ENCODE measurements at places on chromosomes 5 and 9.

DNA sequence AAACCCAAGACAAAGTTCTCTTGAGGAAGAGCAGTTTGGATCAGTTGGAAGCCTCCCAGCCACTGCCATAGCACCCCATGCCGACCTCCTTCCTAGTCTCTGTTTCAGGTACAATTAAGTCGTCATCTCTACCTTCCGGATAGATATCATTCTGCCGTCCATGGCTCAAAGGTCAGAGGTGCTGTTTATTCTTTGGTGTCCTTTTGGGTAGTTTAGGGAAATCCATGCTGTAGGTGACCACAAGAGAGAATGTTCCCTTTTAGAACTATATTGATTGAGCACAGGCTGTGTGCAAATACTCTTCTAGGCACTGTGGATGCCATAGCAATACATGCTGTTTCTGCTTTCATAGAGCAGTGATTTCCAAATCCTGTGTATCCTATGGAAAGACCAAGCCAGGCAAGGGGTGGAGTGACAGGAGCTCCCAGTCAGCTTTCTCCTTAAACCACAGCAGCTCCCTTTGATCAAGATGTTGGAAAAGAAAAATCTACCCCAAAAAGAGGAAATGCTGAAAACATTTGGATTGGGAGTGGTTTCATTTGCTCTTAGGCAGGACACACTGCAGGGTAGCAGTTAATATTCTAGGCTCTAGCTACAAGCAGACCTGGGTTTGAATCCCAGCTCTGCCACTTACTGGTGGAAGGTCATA lies 127.9 kb downstream of the PALM2AKAP2 start:
- H3K4me3 ChIP-seq: no peak overlapping the region
- DNase-seq: no peak
- H3K4me1 ChIP-seq: peaks cover 10% of the 10 kb centered on the region

DNA sequence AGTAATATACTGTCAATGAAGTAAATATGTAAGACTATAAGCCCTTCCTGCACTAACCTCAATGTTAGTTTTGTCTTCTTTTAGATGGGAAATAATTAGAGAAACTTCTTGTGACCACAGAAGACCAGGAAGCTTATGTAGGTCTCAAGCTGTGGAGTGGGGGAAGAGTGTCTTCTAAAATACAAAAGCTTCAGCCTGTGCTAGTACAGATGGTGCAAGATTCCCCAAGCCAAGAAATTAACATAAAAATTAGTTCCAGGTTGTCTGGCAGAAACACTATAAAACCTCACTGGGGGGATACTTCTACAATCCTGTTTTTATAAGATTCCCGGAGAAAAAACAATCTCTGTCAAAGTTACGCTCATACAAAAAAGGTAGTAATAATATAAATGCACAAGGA lies 103.6 kb downstream of the FNBP1 start:
- DNase-seq: no peak
- H3K27ac ChIP-seq: no peak overlapping the region

- H3K36me3 ChIP-seq: no peaks in the 10 kb centered on the region
- H3K4me1 ChIP-seq: no peaks in the 10 kb centered on the region
- DNase-seq: no peak
- no peaks in the 10 kb centered on the region for H3K27me3 ChIP-seq
- no peak overlapping the region for H3K27ac ChIP-seq
Observed at GRCh38 chr9:17623965-17624364, 45.1 kb downstream of the SH3GL2 start.

DNA sequence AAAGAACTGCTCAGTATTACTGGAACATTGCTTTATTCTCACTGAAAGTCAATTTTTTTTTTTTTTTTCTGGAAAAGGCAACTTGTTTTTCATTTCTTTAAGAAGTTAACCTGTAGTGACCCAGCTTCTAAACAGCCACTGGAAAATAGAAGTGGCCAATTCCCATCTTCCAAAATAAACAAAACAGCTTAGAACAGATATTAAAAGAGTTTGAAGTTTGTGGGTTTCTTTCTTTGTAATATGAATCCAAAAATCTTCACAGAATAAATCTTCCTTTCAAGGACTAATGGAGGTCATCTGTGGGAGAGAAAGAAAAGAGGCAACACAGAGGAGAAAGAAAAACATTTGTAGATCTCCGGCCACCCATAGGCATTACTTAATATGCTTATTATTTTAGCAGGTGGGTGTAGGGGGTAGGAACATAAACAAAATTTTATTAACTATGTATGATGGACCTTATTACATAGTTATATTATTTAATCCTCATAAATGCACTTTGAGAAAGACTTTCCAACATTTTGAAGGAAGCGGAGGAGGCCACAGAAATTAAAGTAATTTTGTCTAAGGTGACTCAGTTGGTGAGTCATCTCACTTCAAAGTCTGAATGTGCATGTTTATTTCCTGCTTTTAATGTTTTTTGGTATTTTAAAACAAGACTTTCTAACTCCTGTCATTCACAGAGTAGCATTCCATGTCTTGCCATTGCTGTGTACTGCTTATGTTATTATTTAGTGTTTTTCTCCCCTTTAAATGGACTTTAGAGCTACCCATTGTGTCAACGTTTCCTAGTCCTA lies 1791.8 kb upstream of the WWC1 start:
- H3K27ac ChIP-seq: no peak overlapping the region
- no peaks in the 10 kb centered on the region for H3K36me3 ChIP-seq
- H3K4me3 ChIP-seq: no peak overlapping the region
- DNase-seq: no peak
- peaks cover 3% of the 10 kb centered on the region for H3K27me3 ChIP-seq

DNA sequence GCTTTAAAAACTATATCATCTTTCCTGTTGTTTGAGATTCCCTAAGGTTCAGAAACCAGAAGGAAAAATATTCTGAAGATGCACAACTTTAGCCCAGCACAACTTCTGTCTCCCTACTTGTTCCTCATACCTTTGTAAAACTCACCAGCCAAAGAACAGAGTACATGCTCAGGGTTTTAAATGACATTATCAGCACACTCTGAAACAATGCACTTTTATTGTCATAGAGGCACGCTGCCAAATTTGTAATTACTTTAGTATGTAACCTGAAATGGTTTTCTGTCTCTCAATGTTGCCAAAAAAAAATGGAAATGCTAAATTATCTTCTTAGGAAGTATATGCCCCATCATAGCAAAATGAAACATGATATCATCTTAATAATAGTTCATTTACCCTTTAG lies 383.6 kb upstream of the CDH6 start:
- H3K4me3 ChIP-seq: no peak overlapping the region
- H3K27me3 ChIP-seq: no peaks in the 10 kb centered on the region
- no peak overlapping the region for H3K27ac ChIP-seq
- H3K4me1 ChIP-seq: no peaks in the 10 kb centered on the region

DNA sequence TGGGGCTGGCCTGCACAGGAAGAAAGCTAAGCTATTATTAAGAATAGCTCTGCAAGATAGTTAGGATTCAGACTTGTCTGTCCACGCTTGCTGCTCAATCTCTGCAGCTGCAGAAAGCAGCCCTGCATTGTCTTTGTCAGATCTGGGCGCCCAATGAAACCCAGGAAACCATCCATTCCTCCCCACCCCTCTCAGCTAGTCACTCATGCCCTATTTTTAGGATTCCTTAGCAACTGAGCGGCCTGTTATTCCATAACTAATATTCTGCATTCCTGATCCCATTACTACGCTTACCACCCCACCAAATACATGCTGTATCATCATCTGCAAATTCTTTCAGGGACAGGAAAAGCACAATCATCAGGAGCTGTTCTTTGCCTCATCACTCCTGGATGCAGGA lies 52.9 kb upstream of the APC start:
- DNase-seq: no peak
- H3K4me3 ChIP-seq: no peak overlapping the region
- H3K36me3 ChIP-seq: no peaks in the 10 kb centered on the region
- H3K4me1 ChIP-seq: peaks cover 14% of the 10 kb centered on the region

DNA sequence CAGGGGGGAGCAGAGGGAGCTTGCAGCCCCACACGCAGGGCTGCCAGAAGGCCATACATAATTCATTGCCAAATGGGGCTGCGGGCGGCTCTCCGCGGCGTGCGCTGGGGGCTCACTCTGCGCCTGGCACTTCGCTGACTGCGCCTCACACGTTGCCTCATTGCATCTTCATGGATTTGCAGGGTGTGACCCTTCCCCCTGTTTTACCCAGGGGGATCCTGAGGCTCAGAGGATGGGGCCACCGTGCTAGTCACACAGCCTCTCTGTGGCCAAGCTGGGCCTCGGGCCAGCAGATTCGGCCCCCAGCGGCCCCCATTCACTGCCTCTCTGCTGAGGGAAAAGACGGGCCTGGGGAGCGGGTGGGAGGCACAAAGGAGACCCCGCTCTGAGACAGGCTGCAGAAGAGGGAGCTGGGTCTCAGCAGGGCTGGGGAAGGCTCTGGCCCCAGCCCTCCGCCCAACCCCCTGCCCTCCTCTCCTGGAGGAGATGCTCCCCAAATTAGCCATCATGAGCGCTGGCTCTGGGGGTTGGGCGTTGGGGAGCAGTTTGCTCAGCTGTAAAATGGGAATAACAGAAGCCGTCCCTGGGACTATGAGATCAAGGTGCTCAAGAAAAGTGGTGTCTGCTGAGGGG lies 115.5 kb downstream of the C9orf50 start:
- H3K27me3 ChIP-seq: no peaks in the 10 kb centered on the region
- no peaks in the 10 kb centered on the region for H3K36me3 ChIP-seq
- no peak overlapping the region for H3K4me3 ChIP-seq
- peaks cover 9% of the 10 kb centered on the region for H3K4me1 ChIP-seq
- no peak for DNase-seq

- no peak overlapping the region for H3K4me3 ChIP-seq
- no peaks in the 10 kb centered on the region for H3K4me1 ChIP-seq
- DNase-seq: no peak
- no peak overlapping the region for H3K27ac ChIP-seq
- no peaks in the 10 kb centered on the region for H3K36me3 ChIP-seq
- H3K27me3 ChIP-seq: no peaks in the 10 kb centered on the region
Observed at GRCh38 chr5:116423141-116423540, 151.5 kb downstream of the SEMA6A start.

GRCh38 chr9:92612816-92613215 lies 57.1 kb downstream of the IPPK start:
- H3K27ac ChIP-seq: no peak overlapping the region
- peaks cover 12% of the 10 kb centered on the region for H3K4me1 ChIP-seq
- H3K36me3 ChIP-seq: peaks cover 74% of the 10 kb centered on the region
- H3K27me3 ChIP-seq: no peaks in the 10 kb centered on the region

- H3K36me3 ChIP-seq: no peaks in the 10 kb centered on the region
- no peaks in the 10 kb centered on the region for H3K4me1 ChIP-seq
- H3K4me3 ChIP-seq: no peak overlapping the region
- no peak overlapping the region for H3K27ac ChIP-seq
Observed at GRCh38 chr9:129685220-129685932, 19.9 kb downstream of the PRRX2 start.

DNA sequence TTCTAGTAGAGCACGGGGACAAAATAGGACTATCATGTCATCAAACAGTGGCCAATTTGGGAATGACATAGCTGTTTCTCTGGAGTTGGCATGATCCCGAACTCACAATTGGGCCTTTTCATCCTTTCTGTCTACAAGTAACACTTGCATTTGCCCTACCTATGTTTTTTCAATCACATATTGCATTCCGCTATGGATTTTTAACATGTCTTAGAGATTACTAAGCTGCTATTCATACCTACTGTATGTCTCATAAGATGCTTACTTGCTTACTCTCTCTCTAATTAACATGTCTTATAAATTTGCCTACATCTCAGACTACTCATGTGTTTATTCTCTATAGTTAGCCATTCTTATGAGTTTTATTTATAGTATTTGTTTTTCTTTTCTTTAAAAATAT lies 341.2 kb upstream of the CTNND2 start:
- no peak for DNase-seq
- H3K36me3 ChIP-seq: no peaks in the 10 kb centered on the region
- H3K4me3 ChIP-seq: no peak overlapping the region
- no peaks in the 10 kb centered on the region for H3K27me3 ChIP-seq

DNA sequence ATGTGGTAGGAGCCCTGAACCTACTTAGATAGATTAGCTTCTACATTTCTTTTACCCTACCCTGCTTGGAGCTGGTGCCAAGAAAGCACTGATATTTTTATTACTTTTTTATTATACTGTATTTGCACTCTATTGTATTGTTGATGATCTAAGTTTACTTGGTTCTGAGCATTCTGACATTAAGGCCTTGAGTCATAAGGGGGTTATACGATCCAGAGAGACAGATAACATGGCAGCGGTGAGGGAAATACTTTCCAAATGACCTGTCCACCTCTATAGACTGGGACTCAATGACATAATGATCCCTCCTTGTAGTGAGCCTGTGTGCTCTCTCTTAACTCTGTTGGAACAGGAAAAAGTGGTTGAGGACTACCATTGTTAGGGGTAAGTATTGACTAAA lies 176.3 kb downstream of the MAN2A1 start:
- peaks cover 10% of the 10 kb centered on the region for H3K36me3 ChIP-seq
- H3K27me3 ChIP-seq: no peaks in the 10 kb centered on the region
- peak overlapping the region; percentile 10 for H3K27ac ChIP-seq
- H3K4me1 ChIP-seq: peaks cover 7% of the 10 kb centered on the region
- DNase-seq: no peak

- peaks cover 2% of the 10 kb centered on the region for H3K27me3 ChIP-seq
- H3K4me1 ChIP-seq: no peaks in the 10 kb centered on the region
- H3K27ac ChIP-seq: no peak overlapping the region
- H3K4me3 ChIP-seq: no peak overlapping the region
- no peak for DNase-seq
Observed at GRCh38 chr9:135840107-135840506, 67.2 kb downstream of the CAMSAP1 start.

GRCh38 chr5:39503155-39503554 lies 78.4 kb upstream of the DAB2 start:
- no peaks in the 10 kb centered on the region for H3K4me1 ChIP-seq
- no peak overlapping the region for H3K4me3 ChIP-seq
- no peak overlapping the region for H3K27ac ChIP-seq
- no peak for DNase-seq

- H3K4me3 ChIP-seq: no peak overlapping the region
- H3K36me3 ChIP-seq: no peaks in the 10 kb centered on the region
- H3K27ac ChIP-seq: no peak overlapping the region
- H3K4me1 ChIP-seq: no peaks in the 10 kb centered on the region
- DNase-seq: no peak
Observed at GRCh38 chr9:83385317-83385716, 152.9 kb downstream of the FRMD3 start.

- DNase-seq: no peak
- peak overlapping the region; percentile 81 for H3K4me3 ChIP-seq
- H3K4me1 ChIP-seq: peaks cover 12% of the 10 kb centered on the region
- H3K27me3 ChIP-seq: no peaks in the 10 kb centered on the region
- H3K36me3 ChIP-seq: peaks cover 38% of the 10 kb centered on the region
- H3K27ac ChIP-seq: peak overlapping the region; percentile 85
Observed at GRCh38 chr5:64767959-64768357, 533 bp downstream of the SREK1IP1 start.

GRCh38 chr5:155461304-155461703 lies 447.7 kb downstream of the KIF4B start:
- no peak overlapping the region for H3K4me3 ChIP-seq
- no peak for DNase-seq
- no peaks in the 10 kb centered on the region for H3K36me3 ChIP-seq
- no peaks in the 10 kb centered on the region for H3K27me3 ChIP-seq

Measured in neuronal stem cell (in vitro differentiated cells).